ENCODE measurements at places on chromosomes 3 and 15.
A peak's percentile ranks its signal among the peaks of the same experiment; 100 is the strongest.

DNA sequence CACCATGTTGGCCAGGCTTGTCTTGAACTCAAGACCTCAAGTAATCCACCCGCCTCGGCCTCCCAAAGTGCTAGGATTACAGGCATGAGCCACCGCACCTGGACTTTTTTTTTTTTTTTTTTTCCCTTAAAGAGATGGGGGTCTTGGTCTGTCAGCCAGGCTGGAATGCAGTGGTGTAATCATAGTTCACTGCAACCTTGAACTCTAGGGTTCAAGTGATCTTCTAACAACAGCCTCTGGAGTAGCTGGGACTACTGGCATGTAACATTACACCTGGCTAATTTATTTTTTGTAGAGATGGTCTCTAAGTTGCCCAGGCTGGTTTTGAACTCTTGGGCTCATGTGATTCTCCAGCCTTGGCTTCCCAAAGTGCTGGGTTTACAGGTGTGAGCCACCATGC is 81.6 kb downstream of the ANKRD28 start:
- DNase-seq = no peak

- DNase-seq = peak; percentile 4
Observed at GRCh38 chr3:60086811-60087210, 1037.0 kb upstream of the CFAP20DC start.

DNA sequence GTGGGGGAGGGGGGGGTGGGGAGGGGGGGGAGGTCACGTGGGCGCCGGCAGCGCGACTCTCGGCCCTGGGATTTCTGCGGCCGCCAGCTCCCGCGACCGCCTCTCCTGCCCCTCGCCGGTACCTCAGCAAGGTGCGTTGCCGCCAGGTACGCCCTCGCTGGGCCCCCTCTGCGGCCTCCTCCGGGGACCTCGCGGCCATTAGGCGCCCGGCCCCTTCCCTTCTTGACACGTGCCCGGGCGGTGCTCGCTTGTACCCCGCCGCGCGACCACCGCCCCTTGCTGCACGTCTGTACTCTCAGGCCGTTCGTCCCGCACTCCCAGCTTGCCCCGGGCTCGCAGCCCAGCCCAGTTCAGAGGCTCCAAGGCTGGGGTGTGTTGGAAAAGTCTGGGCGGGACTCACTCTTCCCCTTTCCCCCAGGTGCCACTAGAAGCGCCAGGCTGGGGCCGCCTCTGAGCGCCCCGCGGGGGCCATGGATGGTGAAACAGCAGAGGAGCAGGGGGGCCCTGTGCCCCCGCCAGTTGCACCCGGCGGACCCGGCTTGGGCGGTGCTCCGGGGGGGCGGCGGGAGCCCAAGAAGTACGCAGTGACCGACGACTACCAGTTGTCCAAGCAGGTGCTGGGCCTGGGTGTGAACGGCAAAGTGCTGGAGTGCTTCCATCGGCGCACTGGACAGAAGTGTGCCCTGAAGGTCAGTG is at the start of gene MAPKAPK3:
Gene MAPKAPK3 (plus strand): TSS at position 56 of the 696 bp plus-strand sequence. CDS start 415 bp downstream, at position 471.
- DNase-seq = peak; percentile 38

DNA sequence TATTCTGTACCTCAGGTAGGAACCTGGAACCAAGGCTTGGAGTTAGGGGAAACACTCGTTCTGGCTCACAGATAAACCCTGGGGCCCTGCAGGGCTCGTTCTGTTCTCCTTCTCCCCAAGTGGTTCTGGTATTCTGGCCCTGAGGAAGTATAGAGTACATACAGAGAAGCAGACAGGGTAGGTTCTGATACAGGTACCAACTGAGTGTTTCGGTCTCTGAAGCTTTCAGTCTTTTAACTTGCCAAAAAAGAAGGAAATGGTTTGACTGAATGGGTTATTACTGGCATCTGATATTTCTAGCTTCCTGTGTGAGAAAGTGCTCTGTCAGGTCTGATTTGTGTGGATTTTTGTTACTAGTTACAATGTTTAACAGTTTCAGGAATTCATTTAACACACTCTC is 67.3 kb downstream of the UBE2E2 start:
- no peak for DNase-seq

GRCh38 chr3:182121401-182121800 is 409.7 kb downstream of the SOX2 start:
- no peak for DNase-seq

GRCh38 chr3:197407526-197407925 is 109.1 kb upstream of the DLG1 start:
- no peak for DNase-seq

DNA sequence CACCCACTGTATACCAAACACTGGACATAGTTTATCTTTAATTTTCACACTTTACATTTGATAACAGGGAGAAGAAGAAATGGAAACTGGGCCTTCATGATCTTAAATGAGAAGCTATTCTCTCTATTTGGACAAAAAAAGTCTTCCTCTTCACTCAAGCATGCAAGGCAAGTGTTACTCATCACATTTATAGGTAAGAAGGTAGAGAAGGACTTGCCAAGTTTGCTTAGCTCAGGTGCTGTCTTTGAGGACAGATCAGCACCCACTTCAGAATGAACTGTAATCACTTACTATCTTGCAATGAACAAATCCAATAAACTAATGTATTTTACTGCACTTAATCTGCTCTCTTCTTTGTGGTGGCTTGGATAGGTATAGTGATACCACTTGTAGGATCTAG is 1.1 kb upstream of the MYH15 start:
- no peak for DNase-seq

GRCh38 chr3:159771865-159772611 is 216.6 kb upstream of the IL12A start:
- no peak for DNase-seq

DNA sequence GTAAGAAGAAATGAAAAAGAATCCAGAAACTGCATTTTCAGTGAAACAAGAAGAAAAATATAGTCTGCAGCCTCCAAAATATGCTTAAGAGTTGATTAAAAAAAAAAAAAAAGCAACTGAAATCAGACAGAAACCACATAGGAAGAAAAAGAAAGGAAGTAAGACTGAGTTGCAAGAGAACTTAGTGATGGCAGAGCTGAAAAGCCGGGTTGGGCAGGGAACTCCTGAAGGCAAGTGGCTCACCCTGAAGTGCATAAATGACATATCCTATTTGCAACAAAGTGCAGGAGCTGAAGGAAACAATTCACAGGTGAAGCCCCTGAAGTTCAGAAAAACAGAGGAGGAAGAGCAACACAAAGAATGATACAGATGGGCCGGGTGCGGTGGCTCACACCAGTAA is 108.8 kb upstream of the SLC25A36 start:
- DNase-seq = no peak

GRCh38 chr3:14521611-14522010 is 18.5 kb downstream of the GRIP2 start:
- no peak for DNase-seq

GRCh38 chr15:51830276-51830806 is 888 bp downstream of the TMOD3 start:
- DNase-seq = no peak

GRCh38 chr15:20358779-20359414 is 182.7 kb downstream of the GOLGA6L6 start:
- DNase-seq = no peak

- DNase-seq = no peak
Observed at GRCh38 chr3:71156062-71156665, 427.4 kb downstream of the FOXP1 start.

DNA sequence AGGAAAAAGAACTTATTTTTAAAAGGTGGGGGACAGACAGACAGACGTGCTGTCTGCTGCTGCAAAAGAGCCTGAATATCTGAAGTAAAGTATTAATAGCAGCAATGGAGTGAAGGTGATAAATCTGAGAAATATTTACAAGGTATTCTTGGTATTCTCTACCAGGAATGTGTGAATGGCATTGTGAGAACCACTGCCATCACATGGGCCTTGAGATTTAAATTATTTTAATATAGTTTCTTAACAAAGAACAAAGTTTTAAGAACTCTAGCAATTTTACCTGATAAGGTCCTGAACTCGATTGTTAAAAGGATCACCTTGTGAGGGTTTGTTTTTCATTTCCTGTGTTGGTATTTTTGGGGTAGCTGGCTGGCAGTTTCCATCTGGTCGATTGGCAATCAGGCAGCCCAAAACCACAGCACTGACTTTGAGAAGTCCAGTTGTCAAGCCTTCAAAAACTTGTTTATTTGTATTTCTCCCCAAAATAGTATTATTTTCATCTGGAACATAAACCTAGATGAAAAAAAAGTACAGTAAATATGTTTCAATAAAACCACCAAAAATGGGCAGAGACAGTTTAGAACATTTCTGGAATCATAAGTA is 97.3 kb downstream of the ISL2 start:
- no peak for DNase-seq

- DNase-seq = no peak
Observed at GRCh38 chr15:89980896-89981295, 20.2 kb upstream of the ZNF710 start.

DNA sequence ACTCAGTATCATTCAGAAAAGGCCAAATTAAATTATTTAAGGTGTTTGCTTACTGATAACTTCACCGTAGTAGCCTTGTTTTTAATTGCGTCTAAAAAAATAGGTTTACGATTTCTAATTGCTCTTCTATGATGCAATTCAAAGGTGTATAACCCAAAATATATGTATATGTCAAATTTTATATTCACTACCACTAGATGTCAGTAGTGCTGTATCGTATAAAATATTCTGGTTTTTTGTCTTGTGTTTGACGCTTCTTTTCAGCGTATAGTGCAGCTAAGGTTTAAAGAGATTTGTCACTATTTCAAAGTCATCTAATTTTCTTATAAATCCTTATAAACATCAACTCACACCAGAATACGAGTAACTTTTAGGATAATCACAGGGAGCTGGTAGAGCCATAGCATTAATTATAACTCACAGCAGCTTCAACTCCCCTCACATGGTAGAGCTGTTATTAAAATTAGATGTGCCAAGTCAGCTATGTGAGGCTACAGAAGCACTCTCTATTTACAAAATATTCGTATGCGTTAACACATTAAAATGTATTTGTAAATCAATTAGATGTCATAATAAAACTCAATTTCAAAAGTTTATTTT is 3.5 kb downstream of the PFN2 start:
- DNase-seq = peak; percentile 55

DNA sequence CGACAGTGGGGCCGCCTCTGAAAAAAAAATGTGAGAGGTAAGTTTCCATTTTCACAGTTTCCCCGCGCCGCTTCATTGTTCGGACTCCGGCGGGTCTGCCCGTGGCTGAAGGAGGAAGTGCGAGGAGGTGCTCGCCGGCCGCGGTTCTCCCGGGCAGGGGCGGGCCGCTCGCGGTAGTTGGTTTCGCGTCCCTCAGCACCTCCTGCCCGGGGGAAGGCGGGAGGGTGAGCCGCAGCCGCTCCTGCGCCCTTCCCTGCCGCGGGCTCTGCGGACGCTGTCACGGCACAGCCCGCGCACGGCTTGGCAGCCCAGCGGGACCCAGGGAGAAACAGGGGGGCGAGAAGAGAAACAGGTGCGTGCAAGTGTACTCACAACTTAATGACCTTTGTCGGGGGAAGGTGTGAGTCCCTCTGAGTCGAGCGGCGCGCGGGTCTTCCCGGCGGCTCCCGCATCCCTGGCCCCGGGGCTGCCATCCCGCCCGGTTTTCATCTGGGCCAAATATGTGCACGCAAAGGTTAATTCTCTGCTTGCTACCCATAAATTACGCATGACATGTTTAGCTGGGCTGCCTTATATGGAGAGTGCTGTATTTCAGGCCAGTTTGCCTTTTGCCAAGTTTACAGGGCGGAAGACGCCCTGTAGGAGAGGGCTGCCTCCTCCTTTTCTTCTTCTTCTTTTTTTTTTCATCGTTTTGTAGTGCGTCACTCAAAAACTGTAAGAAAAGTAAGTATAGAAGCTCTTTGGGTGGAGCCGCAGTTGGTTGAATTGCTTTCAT is 514 bp downstream of the MBNL1 start:
- peak; percentile 78 for DNase-seq

DNA sequence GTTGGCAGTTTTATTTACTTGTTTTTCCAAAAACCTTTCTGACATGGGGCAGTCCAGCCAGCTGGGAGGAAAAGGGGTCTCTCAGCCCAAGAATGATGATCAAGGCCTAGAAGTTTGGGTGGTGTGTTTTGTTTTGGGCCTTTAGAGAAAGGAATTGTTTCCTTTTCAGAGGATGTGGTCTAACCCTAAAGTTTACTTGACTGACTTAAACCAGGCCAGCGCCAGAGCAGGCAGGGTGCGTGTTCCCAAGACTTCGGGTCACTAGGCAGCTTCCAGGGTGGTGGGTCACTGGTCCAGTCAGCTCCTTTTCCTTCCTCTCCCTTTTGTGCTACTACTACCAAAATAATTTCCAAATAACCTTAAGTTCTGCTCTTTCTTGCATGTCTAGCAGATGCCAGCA is 4.9 kb downstream of the FLNB start:
- no peak for DNase-seq

GRCh38 chr15:80915472-80915871 is 74.1 kb downstream of the MESD start:
- DNase-seq = no peak

DNA sequence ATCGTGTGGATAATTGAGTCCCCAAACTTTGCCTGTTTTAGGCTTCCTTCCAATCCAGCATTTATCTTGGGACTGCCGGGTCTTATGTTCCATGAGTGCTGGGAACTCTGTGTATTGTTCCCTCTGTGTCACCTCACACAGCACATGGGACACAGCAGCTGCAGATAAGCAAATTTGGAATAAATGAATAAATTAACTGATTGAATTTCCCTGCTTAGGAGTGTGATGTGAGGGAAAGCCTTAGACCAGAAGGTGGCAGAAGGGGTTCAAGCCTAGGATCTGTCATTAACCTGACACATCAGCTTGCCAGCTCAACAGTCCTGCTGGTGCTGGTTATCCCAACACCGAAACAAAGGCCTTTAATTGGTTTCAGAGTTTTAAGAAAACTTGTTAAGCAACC is 114.3 kb downstream of the OXSM start:
- no peak for DNase-seq

All from T-helper 2 cell (primary cell).